ENCODE measurements at places on chromosomes 1 and 21.

DNA sequence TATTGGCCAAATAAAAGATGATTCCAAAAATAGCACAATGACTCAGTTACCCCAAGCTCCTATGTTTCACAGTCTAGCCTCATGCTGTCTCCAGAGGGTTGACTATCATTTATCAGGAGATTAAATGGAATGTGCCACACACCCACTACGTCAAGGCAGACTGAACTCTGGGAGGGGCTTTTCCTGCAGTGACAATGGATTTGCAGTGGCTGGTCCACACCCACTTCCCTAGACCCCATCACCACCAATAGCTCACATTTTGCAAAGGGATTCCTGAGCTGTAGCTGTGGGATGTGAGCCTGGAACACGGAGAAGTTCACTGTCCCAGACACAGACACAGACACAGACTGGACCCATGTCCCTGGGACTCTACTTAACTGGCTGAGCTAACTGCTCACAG, 77.1 kb downstream of the HLCS start:
- DNase-seq = no peak

DNA sequence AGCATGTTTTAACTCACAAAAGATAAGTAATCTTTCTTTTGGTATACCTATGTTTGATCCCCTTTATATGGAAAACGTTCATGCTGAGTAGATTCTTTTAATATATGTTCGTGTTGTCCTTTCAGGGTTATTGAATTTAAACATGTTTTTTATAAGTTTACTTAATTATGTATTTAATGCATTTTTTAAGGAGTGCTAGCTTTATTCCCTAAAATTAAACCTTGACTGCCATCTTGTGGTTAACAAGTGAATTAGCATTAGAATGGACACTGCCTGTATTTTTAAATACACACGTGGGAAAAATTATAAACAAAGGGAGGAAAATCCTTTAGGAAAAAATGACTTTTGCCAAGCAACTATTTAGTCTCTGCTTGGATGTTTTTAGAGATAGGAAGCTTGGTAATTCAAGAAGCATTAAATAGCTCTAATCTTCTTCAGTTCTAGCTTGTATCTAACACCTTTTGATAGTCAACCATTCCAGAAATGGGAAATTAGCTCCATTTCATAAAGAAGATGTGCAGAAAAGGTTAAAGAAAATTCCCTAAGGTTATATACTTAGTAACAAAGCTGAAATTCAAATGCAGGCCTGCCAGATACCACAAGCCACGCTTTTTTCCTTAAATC, 43.0 kb downstream of the UBE2U start:
- DNase-seq = no peak

DNA sequence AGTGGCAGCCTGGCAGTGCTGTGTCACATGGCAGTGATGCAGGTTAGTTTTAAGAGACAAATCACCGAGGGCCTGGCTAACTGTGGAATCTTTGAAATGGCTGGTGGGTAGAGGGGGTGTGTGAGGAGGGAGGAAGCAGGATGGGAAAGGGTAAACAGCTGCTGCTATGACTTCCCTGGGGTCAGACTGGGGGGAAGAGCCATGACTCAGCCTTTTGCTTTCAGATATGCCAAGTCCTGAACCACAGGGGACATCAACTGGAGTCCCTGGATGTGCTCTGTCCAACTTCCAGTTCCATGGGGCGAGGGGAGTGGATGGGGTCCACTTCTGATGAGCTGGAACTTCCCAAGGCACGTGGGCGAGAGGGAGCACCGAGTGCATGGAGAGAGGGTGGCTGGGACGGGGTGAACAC, 121.1 kb upstream of the ADAR start:
- no peak for DNase-seq

- no peak for DNase-seq
These were observed 372.0 kb upstream of the DAB1 start for GRCh38 chr1:57795886-57796285.

DNA sequence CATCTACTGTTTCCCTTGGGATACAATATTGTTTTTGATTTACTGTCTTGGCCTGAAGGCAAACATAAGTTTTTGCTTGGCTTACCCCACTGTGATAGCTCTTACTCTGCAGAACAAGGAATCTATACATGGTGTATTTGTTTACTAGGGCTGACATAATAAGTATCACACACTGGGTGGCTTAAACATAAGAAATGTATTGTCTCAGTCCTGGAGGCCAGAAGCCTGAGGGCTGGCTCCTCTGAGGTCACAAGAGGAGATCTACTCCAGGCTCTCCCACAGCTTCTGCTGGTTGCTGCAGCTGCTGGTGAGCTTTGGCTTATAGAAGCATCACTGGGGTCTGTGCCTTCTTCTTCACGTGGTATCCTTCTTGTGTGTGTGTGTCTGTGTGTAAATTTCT, 30.7 kb upstream of the IGSF5 start:
- DNase-seq = no peak

DNA sequence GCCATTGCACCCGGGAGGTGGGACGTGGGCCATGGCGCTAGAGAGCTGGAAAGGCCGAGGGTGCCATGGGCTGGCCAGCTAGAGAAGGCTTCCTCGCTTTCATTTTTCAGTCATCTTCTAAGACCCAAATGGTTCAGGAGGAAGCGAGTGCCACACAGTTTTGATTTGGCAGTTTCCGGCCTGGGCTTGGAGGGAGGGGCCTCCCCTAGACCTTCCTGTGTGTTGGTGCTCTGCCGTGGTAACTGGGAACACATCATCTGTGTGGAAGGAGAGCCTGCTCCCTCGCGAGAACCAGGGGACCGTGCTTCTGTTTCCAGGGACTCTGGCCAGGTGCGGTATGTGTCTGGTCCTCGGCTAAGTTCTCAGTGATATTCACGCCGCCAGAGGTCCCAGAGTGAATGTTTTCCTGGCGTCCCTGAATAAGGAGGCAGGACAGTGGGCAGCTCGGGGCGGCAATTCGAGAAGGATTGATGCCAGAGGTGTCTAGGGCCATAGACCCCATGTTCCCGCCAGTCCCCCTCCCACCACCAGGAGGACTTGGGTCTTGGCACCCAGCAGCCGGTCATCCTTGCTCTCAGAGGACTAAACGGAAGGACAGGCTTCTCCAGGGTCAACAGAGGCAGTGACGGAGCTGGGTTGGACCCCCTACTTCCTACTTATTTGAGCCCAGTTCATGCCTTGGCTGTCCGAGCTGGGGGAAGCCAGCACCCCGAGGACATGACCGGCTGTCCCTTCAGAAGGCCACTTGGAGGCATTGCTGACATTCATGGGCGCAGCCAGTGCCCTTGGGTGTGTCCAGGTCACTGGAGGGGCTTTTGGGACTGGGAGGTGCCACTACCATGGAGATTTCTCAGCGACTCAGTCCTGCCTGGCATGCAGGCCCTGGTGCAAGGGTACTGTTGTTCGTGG, 2.7 kb upstream of the NPHP4 start:
- DNase-seq = no peak

- no peak for DNase-seq
These were observed 65.4 kb downstream of the JAK1 start for GRCh38 chr1:64900916-64901315.

DNA sequence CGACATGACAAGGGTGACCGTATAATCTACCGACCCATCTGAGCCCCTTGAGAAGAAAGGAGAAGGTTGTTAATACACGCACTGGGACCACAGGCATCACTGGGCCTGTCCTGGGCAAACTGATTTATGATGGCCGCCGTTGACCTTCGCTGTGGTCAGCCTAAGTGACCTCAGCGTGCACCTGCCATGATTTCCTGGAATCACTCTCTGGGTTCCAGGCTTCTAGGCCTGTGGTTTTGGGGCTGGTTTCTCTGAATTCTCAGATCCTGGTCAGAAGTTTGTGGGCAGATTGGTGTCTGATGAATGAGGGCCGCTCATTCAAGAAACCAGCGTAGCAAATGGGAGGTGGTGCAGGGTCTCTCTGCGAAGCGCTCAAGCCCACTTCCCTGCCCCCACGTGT, 64.0 kb downstream of the SIK1 start:
- no peak for DNase-seq

GRCh38 chr1:18535391-18536210, 54.9 kb downstream of the KLHDC7A start:
- DNase-seq = no peak

GRCh38 chr21:34986561-34987500, 62.3 kb downstream of the RUNX1 start:
- DNase-seq = no peak

- no peak for DNase-seq
These were observed 10.0 kb downstream of the MYBPHL start for GRCh38 chr1:109296782-109297181.

DNA sequence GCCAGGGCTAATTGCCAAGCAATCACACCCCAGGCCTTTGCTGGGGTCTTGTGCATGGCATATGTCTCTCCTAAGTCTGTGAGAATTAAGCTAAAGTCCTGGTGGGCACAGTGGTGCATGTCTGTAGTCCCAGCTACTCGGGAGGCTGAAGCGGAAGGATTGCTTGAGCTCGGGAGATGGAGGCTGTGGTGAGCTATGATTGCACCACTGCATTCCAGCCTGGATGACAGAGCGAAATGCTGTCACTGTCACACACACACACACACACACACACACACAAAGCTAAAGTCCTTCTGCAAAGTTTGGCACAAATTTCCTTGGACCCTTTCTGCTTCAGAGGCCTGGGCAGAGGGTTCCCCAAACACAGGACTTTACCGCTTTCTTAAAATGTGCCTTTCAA, 31.3 kb upstream of the DNAJC11 start:
- DNase-seq = no peak

- DNase-seq = no peak
These were observed 168.8 kb downstream of the RWDD3 start for GRCh38 chr1:95402780-95403179.

GRCh38 chr1:2381741-2382620, 9.4 kb downstream of the MORN1 start:
- peak; percentile 85 for DNase-seq

GRCh38 chr21:16538936-16539440, 809.2 kb downstream of the USP25 start:
- DNase-seq = no peak

Measured in dorsolateral prefrontal cortex (tissue), 122 donors.